Mammary epithelial cell (primary cell): ENCODE measurements at places on chromosomes 16 and 17. TPM values are rescaled to one million over a fixed set of nuclear protein-coding genes. Genes with fewer than 3 reads are reported as not detected.

DNA sequence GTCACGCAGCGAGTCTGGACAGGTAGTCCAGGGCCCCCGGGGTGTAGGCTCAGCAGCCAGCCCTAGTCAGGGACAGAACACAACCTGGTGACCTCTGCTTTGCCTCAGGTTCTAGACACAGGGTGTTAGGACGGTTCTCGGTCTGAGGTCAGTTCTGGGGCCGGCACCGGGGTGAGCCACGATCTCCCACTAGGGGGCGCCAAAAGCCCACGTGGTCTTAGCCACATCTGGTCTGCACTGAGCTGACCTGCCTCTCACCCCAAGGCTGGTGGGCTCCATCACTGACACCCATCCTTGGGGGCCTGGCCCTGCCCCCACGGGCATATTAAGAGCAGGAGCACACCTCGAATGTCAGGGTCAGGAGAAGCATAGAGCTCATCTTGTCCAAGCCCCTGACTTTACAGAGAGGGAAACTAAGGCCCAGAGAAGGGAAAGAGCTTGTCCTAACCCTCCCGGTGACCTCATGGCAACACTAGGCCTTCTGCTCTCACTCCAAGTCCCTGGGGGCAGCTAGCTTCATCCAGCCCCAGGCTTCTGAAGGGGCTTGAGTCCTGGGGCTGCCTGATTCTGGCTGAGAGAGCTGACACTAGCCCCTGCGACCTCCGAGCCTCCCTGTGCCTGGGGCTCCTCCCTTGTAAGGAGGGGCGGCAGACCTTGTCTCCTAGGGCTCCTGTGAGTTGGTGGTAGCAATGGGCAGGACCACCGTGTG lies 9.0 kb downstream of the SLC5A10 start:
- DNase-seq: peak; percentile 35

GRCh38 chr17:82238472-82239201 lies 9.8 kb downstream of the SLC16A3 start:
- peak; percentile 90 for DNase-seq

DNA sequence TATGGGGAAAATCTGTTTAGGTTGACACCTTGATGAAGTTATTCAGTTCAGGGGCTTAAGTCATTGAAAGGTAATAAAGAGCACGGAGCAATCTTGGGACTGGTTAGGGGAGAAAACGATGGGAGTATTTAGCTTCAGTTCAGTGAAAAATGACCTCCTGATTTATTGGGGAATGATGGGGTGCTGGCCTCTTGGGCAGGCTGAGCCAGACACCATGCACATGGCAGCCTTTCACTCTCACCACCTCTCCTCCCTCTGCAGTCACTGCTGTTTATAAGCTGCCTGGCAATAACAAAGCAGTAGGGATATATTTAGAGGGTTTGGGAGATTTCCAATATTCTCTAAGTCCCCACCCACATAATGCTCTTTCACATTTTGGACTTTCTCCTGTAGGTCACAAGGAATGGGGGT lies 140.5 kb upstream of the HS3ST2 start:
- DNase-seq: no peak

GRCh38 chr16:1923299-1924034 lies 5.3 kb upstream of the HS3ST6 start:
- no peak for DNase-seq

DNA sequence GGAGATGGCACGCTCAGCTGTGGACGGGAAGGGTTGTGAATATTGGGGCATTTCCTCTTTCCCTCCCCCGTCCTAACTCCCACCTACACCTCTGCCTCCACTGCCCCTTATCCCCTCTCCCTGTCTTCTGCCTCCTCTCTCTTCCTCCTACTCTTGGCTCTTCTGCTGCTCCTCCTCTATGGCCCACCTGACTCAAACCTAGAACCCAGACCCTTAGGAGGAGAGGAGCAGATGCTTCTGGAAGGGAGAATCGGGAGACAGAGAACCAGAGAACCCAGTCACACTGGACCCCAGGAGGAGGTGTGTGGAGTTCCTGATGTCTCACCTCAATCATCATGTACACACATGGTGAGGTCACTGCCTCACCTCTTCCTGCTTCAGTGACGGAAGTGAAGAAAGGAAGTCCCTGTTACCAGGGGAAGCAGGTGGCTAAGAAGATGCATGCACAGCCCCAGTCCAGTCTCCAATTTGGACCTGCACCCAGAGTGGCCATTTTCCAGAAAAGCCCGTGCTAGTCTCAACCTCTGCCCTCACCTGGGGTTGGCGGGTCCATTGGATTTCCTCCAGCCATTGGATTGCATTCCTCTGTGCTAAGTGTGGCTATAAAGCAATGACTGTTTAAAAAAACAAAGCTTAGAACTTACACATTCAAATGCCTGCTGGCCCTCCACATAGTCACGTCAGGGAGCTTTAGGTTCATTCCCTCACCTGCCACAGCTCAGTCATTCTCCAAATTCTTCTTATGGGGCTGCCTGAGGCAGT lies 4.0 kb downstream of the RNF222 start:
- DNase-seq: peak; percentile 84

DNA sequence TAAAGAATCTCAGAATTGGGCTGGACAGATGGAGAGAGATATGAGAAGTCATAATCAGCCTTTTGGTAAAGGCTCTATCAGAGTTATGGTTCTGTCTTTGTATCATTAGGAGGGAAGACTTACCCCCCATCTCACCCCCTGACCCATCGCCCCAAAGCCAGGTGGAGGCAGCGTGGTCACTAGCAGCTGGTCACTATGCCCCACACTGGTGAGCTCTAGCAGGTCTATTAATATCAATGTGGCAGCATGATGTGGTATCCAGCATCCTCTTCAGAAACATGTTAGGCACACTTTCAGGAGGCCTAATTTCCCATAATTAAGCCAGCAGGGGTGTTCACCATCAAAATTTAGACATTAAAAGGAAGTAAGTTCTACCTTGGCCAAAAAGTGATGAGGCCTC lies 183.8 kb upstream of the COX10 start:
- no peak for DNase-seq

DNA sequence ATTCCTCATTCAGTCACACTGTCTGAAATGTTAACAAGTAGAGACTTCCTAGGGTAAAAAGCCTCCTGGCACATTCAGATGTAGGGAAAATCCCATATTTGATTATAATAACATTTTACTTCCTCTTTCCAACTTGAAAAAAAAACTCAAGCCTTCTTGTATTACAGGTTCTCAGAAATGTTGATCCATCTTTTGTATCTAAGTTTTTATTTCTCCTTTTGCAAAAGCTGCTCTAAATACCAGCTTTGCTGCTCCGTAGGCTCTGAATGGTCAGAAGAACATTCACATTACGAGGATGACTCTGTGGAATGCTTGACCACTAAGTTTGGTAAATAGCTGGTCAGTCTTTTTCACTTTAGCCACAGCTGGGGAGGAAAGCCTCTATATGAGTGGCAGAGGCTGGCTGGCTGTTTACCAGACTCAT lies 13.2 kb upstream of the HEATR6 start:
- DNase-seq: no peak

DNA sequence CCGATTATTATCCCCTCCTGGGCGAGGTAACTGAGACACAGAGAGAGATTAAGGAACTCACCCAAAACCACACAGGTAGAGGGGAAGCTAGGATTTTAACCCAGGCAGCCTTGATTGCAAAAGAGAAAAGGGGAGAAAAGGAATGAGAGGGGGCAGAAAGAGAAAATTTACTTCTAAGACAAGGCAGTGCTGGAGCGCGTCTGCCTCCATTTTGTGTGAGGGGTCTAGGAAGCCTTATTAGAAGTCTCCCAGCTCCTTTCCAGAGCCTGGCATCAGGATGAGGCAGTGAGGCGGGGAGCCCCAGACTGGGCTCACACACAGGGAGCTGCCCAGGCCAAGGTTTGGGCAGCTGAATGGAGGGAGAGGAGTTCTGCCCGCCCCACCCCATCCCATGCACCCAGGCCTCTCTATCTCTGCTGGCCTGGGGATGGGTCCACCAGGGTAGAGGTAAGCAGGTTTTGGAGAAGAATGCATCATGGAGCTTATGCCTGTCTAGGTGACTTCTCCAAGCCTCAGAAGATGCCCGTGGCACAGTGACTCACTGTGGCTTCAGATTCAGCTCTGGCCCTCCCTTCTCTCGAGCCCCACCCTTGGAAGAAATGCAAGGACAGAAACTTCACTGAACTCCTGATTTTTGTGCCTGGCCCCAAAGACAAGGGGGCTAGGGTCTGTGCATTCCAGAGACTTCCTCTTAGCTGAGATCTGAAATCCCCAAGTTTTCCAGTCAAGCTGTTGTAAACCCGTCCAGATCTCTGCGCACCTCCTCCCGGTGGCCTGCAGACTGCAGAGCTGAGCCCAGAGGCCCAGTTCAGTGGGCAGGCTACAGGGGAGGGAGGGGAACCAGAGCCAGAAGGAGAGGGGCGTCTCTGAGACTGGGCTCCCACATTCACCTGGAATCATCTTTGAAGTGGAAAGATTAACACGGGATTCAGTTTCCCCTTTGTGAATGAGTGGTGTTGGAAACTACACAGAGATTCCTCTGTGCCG lies 95.1 kb upstream of the CDH5 start:
- DNase-seq: peak; percentile 66

GRCh38 chr16:23353440-23353839 lies 51.3 kb downstream of the SCNN1B start:
- DNase-seq: no peak

- no peak for DNase-seq
These were observed 346.6 kb downstream of the SNX29 start for GRCh38 chr16:12323007-12323758.

DNA sequence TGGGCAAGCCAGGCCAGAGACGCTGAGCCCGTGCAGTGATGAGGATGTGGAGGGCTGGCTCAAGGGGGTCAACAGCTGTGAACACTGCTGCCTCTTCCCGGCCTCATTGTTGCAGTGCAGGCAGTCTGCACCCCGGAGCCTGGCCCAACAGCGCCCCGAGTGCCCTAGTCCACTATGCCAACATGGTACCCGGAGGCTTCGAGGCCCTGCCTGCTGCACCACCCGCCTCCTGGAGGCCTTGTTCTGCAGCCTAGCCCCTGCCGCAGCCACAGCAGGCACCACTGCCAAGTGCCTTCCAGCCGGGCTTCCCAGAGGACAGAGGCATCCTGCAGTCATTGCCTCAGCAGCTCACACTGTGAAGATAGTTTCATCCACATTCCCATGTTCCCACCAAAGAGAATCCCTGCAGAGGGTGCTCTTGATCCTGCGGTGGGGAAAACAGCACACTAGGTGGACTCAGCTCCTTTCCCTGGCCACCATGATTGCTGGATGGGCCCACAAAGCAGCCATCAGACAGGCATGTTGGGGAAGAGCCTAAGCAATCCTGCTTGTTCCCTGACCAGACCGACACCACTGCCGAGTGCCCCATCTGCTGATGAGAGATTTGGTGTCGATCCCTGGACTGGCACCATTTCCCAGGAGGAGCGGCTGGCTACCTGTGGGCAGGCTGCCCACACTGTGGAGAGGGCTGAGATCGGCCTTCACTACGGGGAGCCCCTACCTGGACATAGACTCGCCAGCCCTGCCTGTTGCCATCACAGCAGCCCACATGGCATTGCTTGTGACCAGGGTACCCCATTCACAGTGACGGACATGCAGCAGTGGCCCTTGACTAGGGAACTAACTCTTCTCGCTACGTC lies 44.9 kb downstream of the USP22 start:
- no peak for DNase-seq

- peak; percentile 25 for DNase-seq
These were observed 6.2 kb downstream of the DNAJC7 start for GRCh38 chr17:42010898-42011516.

GRCh38 chr17:35169835-35170363 lies 22.3 kb downstream of the UNC45B start:
- no peak for DNase-seq

- peak; percentile 41 for DNase-seq
These were observed 18.5 kb downstream of the ANKRD40 start for GRCh38 chr17:50689251-50689650.

DNA sequence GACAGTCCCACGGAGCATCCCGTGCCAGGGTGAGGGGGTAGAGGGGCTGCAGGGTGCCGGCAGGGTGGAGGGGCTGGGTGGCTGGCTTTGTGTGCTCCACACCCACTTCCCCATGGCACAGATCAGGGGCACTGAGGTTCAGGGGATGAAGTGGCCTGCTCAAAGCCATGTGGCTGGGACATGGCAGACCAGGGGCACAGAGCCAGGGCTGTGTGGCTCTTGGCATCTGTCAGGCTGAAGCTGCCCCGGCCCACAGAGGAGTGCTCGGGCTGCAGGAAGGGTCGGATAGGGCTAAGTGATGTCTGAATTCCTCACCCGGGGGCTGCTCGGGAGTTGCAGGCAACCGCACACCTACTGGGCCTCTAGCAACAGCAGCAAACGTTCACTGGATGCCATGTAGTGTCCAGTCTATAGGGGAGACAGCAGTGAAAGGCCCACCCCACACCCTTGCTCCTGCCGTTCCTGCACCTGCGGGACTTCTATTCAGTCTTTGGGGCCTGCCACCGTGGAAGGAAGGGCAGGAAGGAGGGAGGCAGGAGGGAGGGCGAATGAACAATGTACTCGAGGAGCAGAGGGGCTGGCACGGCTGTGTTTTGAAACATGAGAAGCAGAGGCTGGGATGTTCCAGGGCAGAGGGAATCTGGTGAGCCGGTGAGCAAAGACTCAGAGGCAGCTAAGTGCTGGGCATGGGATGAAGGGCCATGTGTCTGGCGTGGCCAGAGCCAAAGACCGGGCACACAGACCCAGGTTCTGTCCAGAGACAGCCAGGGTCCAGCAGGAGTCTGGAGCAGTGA lies 15.1 kb downstream of the SLC5A10 start:
- no peak for DNase-seq

GRCh38 chr17:78411241-78411857 lies 32.9 kb downstream of the PGS1 start:
- DNase-seq: no peak

Gene CCL2
- total RNA-seq: 3.3 TPM

Gene WDR59
- total RNA-seq: 64.8 and 71.2 TPM in 2 replicates

Gene TLCD3B
- not detected for total RNA-seq

Gene CCL17
- total RNA-seq: not detected

Gene ASGR1
- total RNA-seq: 0.61 TPM in 1 of 2 replicates, not detected in the other
